ENCODE measurements at places on chromosomes 3 and 15. TPM values are rescaled to one million over a fixed set of nuclear protein-coding genes. Genes with fewer than 3 reads are reported as not detected.

SNX33 gene
- 17.0 TPM for total RNA-seq

TM4SF1 gene
- 1,077 TPM for total RNA-seq

SST gene
- total RNA-seq: not detected

MYO5C gene
- 7.4 TPM for total RNA-seq

GOLGA6D gene
- not detected for total RNA-seq

IL17RC gene
- 26.8 TPM for total RNA-seq

EBLN2 gene
- total RNA-seq: 0.41 TPM

PCLAF gene
- 115 TPM for total RNA-seq

FAM174B gene
- total RNA-seq: 9.1 TPM

CCDC54 gene
- not detected for total RNA-seq

ADAMTS17 gene
- not detected for total RNA-seq

CLDN11 gene
- total RNA-seq: 0.09 TPM

NOX5 gene
- total RNA-seq: 0.18 TPM

ULK4 gene
- 4.9 TPM for total RNA-seq

IL20RB gene
- 0.99 TPM for total RNA-seq

TRIP4 gene
- total RNA-seq: 24.5 TPM

CYP8B1 gene
- not detected for total RNA-seq

DOCK3 gene
- total RNA-seq: 0.28 TPM

HIGD2B gene
- total RNA-seq: 0.10 TPM

STAB1 gene
- total RNA-seq: 0.17 TPM

TERC gene
- not detected for total RNA-seq

RTP3 gene
- total RNA-seq: not detected

TLR9 gene
- not detected for total RNA-seq

DUOX1 gene
- total RNA-seq: not detected

FSIP1 gene
- 0.95 TPM for total RNA-seq

RHOV gene
- total RNA-seq: 3.7 TPM

CCR3 gene
- not detected for total RNA-seq

RGMA gene
- total RNA-seq: 0.21 TPM

FBXW12 gene
- total RNA-seq: not detected

TMCO5A gene
- not detected for total RNA-seq

GATM gene
- 2.8 TPM for total RNA-seq

SKOR1 gene
- not detected for total RNA-seq

KLHL6 gene
- 0.01 TPM for total RNA-seq

RAB6B gene
- total RNA-seq: 2.2 TPM

KATNBL1 gene
- 33.4 TPM for total RNA-seq

EXD1 gene
- 0.35 TPM for total RNA-seq
